Thyroid gland (tissue), 4 donors: ENCODE measurements at places on chromosomes 7 and 10. TPM values are rescaled to one million over a fixed set of nuclear protein-coding genes. Genes with fewer than 3 reads are reported as not detected.
A peak's percentile ranks its signal among the peaks of the same experiment; 100 is the strongest.

DNA sequence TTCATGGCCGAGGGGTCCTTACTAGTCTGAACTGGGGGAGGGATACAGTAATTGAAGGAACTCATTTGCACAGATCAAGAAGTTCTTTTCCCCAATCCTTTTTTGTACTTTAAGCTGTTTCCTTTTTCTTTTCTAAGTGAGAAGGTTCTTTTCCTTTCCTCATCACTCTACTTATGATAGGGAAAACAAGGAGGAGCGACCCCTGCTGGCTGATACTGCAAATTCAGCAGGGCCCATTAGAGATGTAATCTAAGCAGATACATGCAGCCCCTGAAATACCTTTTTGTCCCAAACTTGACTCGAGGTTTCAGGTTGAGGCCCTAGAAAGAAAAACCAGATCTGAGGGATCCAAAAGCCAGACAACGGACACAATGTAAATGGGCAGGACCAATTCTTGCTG, 305.5 kb downstream of the DNAJB9 start:
- H3K4me3 ChIP-seq: no peak overlapping the region
- DNase-seq: no peak
- no peaks in the 10 kb centered on the region for H3K27me3 ChIP-seq
- no peaks in the 10 kb centered on the region for H3K4me1 ChIP-seq
- no peak overlapping the region for H3K27ac ChIP-seq

- H3K36me3 ChIP-seq: no peaks in the 10 kb centered on the region
- no peak for DNase-seq
- no peak overlapping the region for H3K4me3 ChIP-seq
- H3K27me3 ChIP-seq: no peaks in the 10 kb centered on the region
Measured at GRCh38 chr7:27967639-27968038, 213.0 kb downstream of the JAZF1 start.

DNA sequence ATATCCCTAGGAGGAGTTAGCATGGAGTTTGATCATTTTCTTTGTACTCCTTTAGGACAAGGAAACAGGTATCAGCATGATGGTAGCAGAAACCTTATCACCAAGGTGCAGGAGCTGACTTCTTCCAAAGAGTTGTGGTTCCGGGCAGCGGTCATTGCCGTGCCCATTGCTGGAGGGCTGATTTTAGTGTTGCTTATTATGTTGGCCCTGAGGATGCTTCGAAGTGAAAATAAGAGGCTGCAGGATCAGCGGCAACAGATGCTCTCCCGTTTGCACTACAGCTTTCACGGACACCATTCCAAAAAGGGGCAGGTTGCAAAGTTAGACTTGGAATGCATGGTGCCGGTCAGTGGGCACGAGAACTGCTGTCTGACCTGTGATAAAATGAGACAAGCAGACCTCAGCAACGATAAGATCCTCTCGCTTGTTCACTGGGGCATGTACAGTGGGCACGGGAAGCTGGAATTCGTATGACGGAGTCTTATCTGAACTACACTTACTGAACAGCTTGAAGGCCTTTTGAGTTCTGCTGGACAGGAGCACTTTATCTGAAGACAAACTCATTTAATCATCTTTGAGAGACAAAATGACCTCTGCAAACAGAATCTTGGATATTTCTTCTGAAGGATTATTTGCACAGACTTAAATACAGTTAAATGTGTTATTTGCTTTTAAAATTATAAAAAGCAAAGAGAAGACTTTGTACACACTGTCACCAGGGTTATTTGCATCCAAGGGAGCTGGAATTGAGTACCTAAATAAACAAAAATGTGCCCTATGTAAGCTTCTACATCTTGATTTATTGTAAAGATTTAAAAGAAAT, 4.8 kb downstream of the BAMBI start:
- no peak overlapping the region for H3K4me3 ChIP-seq
- no peaks in the 10 kb centered on the region for H3K27me3 ChIP-seq
- H3K27ac ChIP-seq: no peak overlapping the region
- peaks cover 6% of the 10 kb centered on the region for H3K4me1 ChIP-seq

- H3K27ac ChIP-seq: no peak overlapping the region
- H3K4me3 ChIP-seq: no peak overlapping the region
- peaks cover 12% of the 10 kb centered on the region for H3K4me1 ChIP-seq
- H3K27me3 ChIP-seq: no peaks in the 10 kb centered on the region
- no peaks in the 10 kb centered on the region for H3K36me3 ChIP-seq
- DNase-seq: peak; percentile 66
Measured at GRCh38 chr7:156473476-156474240, 166.9 kb upstream of the RNF32 start.

DNA sequence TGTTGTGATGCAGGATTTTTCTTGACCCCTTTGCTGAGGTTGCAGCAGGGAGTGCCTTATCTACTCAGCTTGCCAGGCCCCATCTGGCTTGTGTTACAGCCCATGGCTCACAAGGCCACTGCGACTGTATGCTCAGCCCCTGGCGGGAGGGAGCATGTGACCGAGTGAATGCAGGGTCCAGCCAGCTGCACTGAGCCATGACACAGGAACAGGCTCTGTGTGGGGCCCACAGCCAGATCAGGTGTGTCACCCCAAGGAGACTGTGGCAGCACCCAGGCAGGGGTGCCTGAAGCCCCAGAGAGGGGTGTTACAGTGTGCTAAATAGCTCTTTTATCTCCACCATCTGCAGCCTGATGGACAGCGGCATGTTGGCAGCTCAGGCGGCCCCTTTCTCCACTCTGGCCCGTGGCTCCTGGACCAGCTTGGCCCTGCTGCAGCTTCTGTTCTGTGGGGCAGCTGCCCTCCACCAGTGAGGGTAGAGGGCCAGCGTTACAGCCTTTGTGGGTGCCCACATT, 2.6 kb upstream of the PCBD1 start:
- no peaks in the 10 kb centered on the region for H3K36me3 ChIP-seq
- no peaks in the 10 kb centered on the region for H3K27me3 ChIP-seq
- H3K27ac ChIP-seq: no peak overlapping the region
- peak; percentile 82 for DNase-seq
- H3K4me3 ChIP-seq: no peak overlapping the region

GRCh38 chr7:2374830-2375728, 20.5 kb downstream of the EIF3B start:
- no peaks in the 10 kb centered on the region for H3K27me3 ChIP-seq
- no peak overlapping the region for H3K4me3 ChIP-seq
- H3K36me3 ChIP-seq: peaks cover 86% of the 10 kb centered on the region

- H3K36me3 ChIP-seq: peaks cover 70% of the 10 kb centered on the region
- no peak for DNase-seq
- H3K27me3 ChIP-seq: no peaks in the 10 kb centered on the region
- H3K4me3 ChIP-seq: no peak overlapping the region
- H3K27ac ChIP-seq: no peak overlapping the region
Measured at GRCh38 chr7:66950763-66951162, 29.7 kb downstream of the TMEM248 start.

DNA sequence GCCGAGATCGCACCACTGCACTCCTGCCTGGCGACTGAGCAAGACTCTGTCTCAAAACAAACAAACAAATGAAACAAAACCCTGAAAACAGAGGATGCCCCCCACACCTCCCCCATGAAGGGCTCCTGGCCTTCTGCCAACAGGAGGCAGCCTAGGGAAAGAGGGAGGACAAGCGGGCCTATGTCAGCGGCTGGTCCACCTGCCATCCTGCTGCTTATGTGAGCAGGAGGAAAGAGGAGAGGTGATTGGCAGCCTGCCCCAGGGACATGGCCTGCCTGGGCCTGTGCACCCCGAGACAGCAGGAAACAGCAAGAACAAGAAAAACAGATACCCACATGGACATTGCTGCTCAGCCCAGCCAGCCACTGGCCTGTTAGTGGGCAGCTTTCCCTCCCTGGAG, 9.1 kb upstream of the ZNF316 start:
- H3K36me3 ChIP-seq: peaks cover 10% of the 10 kb centered on the region
- H3K27me3 ChIP-seq: no peaks in the 10 kb centered on the region
- no peak overlapping the region for H3K4me3 ChIP-seq
- DNase-seq: peak; percentile 54
- no peak overlapping the region for H3K27ac ChIP-seq

- no peak overlapping the region for H3K27ac ChIP-seq
- H3K36me3 ChIP-seq: no peaks in the 10 kb centered on the region
- H3K4me1 ChIP-seq: peaks cover 13% of the 10 kb centered on the region
- DNase-seq: no peak
- H3K27me3 ChIP-seq: no peaks in the 10 kb centered on the region
Measured at GRCh38 chr7:7705318-7705717, 13.1 kb downstream of the RPA3 start.

- no peak overlapping the region for H3K27ac ChIP-seq
- H3K36me3 ChIP-seq: no peaks in the 10 kb centered on the region
- H3K27me3 ChIP-seq: no peaks in the 10 kb centered on the region
- no peaks in the 10 kb centered on the region for H3K4me1 ChIP-seq
Measured at GRCh38 chr10:110446954-110447608, 50.6 kb upstream of the DUSP5 start.

- H3K27ac ChIP-seq: no peak overlapping the region
- H3K4me1 ChIP-seq: peaks cover 6% of the 10 kb centered on the region
- H3K36me3 ChIP-seq: no peaks in the 10 kb centered on the region
- DNase-seq: no peak
Measured at GRCh38 chr10:50426485-50426884, 175.2 kb upstream of the ASAH2 start.

GRCh38 chr10:108392286-108392685, 1227.8 kb upstream of the SORCS1 start:
- no peak overlapping the region for H3K27ac ChIP-seq
- H3K4me3 ChIP-seq: no peak overlapping the region
- no peaks in the 10 kb centered on the region for H3K4me1 ChIP-seq
- no peaks in the 10 kb centered on the region for H3K36me3 ChIP-seq
- no peaks in the 10 kb centered on the region for H3K27me3 ChIP-seq

DNA sequence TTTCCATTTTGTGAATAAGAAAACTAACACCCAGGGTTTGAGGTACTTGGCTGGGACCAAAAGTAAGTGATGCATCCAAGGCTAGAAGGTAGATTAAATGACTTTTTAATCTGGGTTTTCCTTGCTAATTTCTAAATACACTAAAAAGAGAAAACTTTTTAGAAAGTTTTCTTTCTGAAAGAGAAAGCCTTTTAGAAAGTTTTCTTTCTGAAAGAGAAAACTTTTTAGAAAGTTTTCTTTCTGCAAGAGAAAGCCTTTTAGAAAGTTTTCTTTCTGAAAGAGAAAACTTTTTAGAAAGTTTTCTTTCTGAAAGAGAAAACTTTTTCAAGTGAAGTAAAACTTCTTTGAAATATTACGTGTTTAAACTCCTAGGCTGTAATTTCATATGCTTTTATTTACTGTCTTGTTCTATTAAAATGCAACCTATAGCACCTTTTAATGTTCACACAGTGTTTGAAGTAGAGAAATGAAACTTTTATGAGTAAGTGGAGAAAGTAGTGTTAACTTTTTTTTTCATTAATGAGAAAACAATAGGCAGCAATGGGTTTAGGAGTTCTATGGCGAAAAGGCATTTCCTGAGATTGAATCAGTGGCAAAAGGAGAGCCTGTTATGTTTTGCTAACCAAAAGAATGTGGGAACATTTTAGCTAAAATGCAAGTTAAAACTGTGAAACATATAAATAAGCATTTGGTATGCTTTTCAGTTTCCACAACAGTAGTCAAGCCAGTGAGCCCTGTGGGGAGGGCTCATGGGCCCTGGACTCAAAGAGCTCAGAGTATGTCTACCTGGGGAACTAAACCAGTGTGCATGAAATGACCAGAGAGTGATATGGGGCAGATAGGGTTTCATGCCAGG, 103.7 kb downstream of the RBM20 start:
- DNase-seq: peak; percentile 26
- H3K4me1 ChIP-seq: no peaks in the 10 kb centered on the region
- H3K4me3 ChIP-seq: no peak overlapping the region
- H3K27me3 ChIP-seq: no peaks in the 10 kb centered on the region
- no peaks in the 10 kb centered on the region for H3K36me3 ChIP-seq
- H3K27ac ChIP-seq: peak overlapping the region; percentile 32

- no peaks in the 10 kb centered on the region for H3K36me3 ChIP-seq
- no peak overlapping the region for H3K4me3 ChIP-seq
- no peak for DNase-seq
Measured at GRCh38 chr10:118256825-118257570, 85.1 kb downstream of the FAM204A start.

GRCh38 chr7:150476819-150477631, 26.6 kb downstream of the GIMAP8 start:
- H3K27ac ChIP-seq: no peak overlapping the region
- DNase-seq: no peak
- no peaks in the 10 kb centered on the region for H3K27me3 ChIP-seq
- peaks cover 7% of the 10 kb centered on the region for H3K4me1 ChIP-seq
- H3K36me3 ChIP-seq: no peaks in the 10 kb centered on the region
- H3K4me3 ChIP-seq: no peak overlapping the region

- no peak overlapping the region for H3K27ac ChIP-seq
- H3K27me3 ChIP-seq: no peaks in the 10 kb centered on the region
- no peak overlapping the region for H3K4me3 ChIP-seq
- DNase-seq: peak; percentile 63
- H3K36me3 ChIP-seq: no peaks in the 10 kb centered on the region
Measured at GRCh38 chr7:78695826-78696225, 757.6 kb downstream of the MAGI2 start.

GRCh38 chr10:73060738-73061635, 35.7 kb downstream of the P4HA1 start:
- no peak overlapping the region for H3K27ac ChIP-seq
- no peaks in the 10 kb centered on the region for H3K27me3 ChIP-seq
- H3K4me1 ChIP-seq: no peaks in the 10 kb centered on the region
- no peak overlapping the region for H3K4me3 ChIP-seq

DNA sequence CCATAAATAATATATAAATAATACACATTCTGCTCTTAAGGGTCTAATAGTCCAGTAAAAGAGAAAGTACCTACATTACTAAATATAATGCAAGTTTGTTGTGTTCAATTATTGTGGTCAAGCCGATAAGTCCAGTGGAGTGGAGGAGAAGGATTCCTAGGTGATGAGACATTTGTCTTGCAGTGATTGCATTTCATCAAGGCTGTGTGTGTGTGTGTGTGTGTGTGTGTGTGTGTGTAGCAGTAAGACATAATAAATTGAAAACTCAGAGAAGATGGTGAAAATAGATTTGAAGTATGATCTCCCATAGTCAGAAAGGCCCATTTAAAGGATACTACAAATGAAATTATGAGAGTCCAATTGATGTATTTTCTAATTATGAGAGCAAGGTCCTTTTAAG, 192.5 kb upstream of the SEMA3C start:
- no peak overlapping the region for H3K27ac ChIP-seq
- no peaks in the 10 kb centered on the region for H3K27me3 ChIP-seq

DNA sequence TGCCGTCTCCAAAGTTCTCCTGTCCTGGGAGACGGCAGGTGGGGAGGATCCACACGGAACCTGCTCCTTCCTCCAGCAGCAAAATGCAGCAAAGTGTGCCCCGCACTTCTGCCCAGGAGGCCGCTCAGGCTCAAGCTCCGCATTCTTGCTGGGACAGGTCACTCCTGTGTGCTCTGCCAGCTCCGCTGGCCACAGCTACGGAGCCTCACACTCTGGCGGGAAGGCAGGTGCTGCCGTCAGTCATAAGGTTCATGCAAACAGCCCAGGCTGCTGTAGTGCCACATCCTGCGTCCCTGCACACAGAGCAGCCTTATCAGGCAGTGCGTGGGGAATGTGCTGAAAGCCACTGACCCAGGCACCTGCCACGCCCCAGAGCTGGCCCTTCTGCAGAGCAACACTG, 22.4 kb downstream of the ADGRA1 start:
- H3K27me3 ChIP-seq: no peaks in the 10 kb centered on the region
- H3K36me3 ChIP-seq: no peaks in the 10 kb centered on the region
- no peaks in the 10 kb centered on the region for H3K4me1 ChIP-seq
- H3K27ac ChIP-seq: no peak overlapping the region
- DNase-seq: peak; percentile 10
- no peak overlapping the region for H3K4me3 ChIP-seq

MYH16 gene
- total RNA-seq: not detected

TET1 gene
- 8.8 TPM for total RNA-seq

GIMAP2 gene
- total RNA-seq: 12.6 TPM

FGFR2 gene
- total RNA-seq: 149 TPM

ANKRD7 gene
- total RNA-seq: 8.2 TPM

PRF1 gene
- total RNA-seq: 1.4 TPM

ZNF107 gene
- 16.4 TPM for total RNA-seq

PDK4 gene
- total RNA-seq: 37.9 TPM
